Bone marrow (tissue), 2 donors: ENCODE measurements at places on chromosomes 16 and 17.

DNA sequence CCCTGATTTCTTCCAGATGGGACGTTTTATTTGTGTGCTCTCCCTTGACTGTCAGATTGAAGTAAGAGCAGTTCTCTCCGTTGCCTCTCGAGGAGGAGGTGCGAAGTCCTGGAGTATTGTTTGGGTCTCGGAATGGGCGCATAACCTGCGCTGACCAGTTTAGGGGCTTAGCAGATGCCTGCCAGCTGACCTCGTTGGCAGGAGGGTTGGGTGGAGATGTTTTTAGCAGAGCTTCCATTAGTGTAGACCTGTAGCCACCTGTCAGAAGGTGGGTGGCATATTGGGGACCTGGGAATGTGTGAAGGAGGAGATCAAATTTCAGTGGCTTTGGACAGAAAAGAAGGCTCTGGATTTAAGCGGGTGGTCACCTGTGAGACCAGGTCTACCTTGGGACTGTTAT lies 3.6 kb downstream of the RASD1 start:
- DNase-seq, result no peak

DNA sequence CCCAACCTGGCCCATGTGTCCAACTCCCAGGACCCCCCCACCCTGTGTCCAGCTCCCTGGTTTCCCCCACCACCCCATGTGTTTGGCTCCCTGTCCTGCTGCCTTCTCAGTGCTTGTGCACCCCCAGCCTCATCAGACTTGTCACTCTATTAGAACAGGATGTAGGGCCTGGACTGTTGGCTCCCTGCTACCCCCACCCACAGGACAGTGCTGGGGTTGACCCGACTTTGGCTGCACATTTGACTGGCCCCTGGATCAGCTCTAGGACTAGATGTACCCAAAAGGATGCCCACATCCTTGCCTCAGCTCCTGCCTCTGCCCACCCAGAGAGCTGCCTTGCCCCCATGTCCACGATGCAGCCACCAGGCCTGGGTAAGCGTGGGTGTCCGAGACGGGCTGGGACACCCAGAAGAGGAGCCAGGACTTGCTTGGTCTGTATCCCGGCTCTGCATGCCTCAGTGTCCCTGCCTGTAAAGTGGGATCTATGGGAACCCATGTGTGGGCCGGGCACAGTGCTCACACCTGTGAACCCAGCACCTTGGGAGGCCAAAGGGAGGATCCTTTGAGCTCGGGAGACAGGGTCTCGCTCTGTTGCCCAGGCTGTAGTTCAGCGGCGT lies 1.5 kb upstream of the CCDC57 start:
- DNase-seq, result no peak

- DNase-seq, result no peak
Measured at GRCh38 chr16:12123462-12123861, 146.9 kb downstream of the SNX29 start.

DNA sequence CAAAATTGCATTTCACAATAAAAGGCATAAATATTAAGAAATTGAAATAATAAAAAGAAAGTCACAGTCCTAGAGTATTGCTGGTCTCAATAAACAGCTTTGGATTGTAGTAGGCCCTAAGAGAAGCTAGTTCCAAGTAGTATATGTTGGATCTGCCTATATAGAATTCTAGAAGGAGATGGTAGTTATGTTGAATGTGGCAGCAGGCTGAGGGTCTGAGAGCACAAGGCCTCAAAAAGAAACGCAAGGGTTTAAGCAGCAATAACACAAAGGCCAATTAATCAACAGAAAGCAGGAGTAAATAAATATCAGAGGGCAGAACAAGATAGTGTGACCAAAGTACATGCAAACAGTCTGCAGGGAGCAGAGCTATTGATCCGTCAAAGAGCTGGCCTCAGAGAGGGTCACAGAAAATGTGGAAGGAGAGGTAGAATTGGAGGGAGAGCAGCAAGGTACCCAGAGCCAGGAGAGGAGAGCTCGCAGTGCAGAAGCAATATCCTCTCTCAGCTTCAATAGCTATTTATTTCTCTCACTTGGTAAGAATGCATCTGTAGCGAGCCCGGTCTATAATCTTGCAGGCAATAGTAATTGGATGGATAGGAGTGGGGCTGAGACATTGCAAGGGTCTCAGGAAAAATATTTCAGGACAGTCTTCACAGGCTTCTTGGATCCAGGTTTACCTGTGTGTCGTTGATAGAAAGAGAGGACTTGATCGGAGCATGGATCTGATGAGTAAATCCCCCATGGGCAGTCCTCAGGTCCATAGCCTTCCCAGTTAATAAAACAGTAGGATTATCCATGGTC lies 25.1 kb upstream of the MED13 start:
- DNase-seq, result no peak

- DNase-seq, result peak; percentile 89
Measured at GRCh38 chr17:3636154-3636907, at the start of the genes CTNS and SHPK. TSS of gene CTNS (plus strand) at chr17:3636760. CDS start at chr17:3640207, 3,447 bp downstream. TSS of gene SHPK (minus strand) at chr17:3636250. CDS start at chr17:3636219, 31 bp downstream.

GRCh38 chr17:16351831-16352230 lies 1.4 kb downstream of the CENPV start:
- no peak for DNase-seq

DNA sequence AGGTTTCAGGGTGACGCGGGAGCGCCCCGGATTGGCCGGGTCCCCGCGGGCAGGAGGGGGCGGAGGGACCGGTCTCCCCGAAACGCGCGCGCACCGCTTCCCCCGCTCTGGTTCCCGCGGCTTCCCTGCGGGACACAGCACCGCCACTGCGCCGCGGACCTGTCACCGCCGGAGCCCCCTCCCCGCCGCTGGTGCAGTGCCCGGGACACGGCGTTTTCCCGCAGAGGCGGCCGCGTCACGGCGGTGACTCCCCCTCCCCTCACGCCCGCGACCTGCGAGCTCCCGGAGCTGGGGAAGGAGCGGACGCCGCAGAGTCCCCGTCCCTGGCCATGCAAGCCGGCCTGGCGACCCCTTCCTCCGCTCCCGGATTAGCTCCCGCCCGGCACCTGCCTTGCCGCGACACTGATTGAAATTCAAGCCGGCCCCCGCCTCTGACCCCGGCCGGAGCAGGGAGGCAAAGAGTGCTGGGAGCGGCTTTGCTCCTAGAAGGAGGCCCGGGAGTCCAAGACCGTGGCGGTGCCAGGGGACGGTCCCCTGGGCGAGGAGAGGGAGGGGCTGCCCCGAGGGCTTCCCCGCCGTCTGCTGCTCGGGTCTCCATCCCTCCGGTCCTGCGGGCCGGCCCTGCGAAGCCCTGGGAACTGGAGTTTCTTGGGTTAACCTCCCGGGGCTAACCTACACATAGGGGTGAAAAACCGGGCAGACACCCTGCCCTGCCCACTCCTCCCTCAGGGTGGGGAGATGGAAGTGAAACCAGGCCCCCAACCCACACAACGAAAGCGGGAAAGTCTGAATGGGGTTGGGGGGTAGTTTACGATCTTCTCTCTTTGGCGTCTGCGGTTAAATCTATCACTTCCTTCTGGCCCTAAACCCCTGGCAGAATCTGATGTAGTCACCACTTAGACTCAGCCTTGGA lies 1.0 kb downstream of the RHBDL3 start:
- no peak for DNase-seq

GRCh38 chr17:66747578-66748275 lies 87.2 kb upstream of the CACNG5 start:
- no peak for DNase-seq

DNA sequence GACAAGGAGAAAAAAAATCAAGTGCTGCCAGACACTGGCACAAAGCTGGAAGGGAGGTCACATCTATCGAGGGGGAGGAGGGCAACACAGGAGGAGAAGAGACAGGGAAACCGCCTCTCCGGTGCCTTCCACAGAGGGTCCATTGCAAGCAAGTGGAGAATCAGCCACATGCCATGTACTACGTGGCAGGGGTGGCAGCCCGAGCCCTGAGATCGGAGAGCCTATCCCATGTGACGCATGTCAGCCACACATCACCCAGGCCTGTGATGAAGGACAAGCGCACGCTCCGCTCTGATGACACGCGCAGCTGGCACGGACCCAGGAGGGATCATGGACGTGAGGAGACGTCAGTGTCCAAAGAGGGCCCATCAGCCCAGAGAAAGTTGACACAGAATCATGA lies 30.1 kb downstream of the ADCY9 start:
- DNase-seq, result no peak

- no peak for DNase-seq
Measured at GRCh38 chr17:82128287-82128686, 30.3 kb upstream of the FASN start.

DNA sequence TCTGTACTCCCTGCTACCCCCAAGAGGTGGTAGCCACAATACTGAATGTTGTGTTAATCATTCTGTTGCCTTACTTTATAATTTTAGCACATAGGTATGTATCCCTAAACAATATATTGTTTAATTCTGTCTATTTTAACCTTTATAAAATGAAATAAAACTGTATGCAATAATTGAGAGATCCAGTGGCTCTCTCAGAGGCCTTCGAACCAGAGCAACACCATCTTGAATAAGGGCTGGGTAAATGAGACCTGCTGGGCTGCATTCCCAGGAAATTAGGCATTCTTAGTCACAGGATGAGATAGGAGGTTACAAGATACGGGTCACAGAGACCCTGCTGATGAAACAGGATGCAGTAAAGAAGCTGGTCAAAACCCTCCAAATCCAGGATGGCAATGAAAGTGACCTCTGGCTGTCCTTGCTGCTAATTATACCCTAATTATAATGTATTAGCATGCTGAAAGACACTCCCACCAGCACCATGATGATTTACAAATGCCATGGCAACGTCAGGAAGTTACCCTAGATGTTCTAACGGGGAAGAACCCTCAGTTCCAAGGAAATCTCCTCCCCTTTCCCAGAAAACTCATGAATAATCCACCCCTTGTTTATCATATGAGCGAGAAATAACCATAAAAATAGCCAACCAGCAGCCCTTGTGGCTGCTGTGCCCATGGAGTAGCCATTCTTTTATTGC lies 2.0 kb upstream of the CANT1 start:
- DNase-seq, result no peak

GRCh38 chr16:80738521-80738920 lies 65.9 kb downstream of the CDYL2 start:
- DNase-seq, result no peak

GRCh38 chr16:76614269-76614668 lies 337.1 kb downstream of the CNTNAP4 start:
- no peak for DNase-seq

DNA sequence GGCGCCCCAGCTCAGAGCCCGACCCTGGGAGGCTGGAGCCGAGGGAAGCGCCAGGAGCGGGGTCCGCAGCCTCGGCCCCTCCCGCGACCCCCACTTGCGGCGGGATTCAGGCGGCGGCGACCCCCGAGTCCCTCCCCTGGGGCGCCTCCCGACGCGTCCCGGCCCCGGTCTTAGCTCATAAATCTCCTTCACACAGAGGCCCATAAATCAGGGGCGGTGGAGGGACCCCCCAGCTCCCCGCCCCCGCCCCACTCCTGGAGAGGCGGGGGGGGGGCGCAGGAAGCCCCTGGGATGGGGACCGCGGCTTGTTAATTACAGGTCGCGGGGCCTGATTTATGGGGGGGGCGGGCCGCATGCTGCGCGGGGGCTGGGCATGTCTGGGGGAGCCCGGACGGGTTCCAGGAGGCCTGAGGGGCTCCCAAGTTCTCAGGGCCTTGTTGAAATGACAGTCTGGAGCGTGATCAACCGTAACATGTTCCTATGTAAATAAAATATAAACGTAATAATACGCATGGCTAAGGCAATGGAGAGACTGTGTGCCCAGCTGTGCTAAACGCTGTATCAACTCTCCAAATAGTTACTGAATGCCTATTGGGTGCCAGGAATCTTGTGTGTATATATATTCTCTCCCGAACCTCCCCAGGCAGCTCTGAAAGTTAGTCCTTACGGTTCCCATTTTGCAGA lies 10.0 kb upstream of the BHLHA9 start:
- DNase-seq, result no peak

DNA sequence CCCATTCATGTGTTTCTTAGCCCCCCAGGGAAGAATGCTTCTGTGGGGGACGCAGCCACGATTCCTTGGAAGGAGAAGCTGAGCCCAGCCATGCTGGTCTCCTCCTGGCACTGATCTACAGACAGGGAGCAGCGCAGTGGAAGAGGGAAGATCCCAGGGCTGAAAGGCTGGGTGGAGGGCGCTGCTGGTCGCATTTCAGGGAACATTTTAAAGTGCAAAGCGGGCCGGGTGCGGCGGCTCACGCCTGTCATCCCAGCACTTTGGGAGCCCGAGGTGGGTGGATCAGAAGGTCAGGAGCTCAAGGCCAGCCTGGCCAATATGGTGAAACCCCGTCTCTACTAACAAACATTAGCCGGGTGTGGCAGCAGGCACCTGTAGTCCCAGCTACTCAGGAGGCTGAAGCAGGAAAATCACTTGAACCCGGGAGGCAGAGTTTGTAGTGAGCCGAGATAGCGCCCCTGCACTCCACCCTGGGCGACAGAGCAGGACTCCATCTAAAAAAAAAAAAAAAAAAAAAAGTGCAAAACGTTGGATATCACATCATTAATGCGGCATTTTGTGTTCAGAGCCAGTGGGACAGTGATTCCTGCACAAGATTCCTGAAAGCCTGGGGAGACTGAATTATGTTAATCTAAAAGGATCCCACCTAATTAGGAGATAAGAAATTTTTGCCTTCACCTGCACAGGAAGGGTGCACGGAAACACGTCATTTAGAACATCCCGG lies 558 bp upstream of the CHMP6 start:
- no peak for DNase-seq

DNA sequence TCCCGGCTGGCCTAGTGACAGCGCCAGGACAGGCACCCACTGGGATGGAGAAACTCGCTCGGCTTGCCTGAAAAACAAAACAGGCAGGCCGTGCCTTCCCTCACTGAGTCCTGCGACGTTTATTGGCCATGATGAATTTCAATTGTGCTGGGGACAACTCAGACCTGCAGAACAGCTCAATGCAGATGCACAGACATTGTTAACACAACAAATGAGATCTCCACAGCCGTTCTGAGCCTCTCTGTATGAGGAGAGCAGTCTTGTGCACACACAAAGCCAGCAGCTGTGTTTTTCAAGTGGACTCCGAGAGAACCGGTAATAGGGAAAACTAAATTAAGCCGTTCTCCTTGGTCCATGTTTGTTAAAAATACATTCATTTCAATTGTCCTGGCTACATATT lies 15.9 kb downstream of the SHISA6 start:
- DNase-seq, result no peak

- DNase-seq, result no peak
Measured at GRCh38 chr16:86202267-86202666, 303.3 kb downstream of the IRF8 start.

DNA sequence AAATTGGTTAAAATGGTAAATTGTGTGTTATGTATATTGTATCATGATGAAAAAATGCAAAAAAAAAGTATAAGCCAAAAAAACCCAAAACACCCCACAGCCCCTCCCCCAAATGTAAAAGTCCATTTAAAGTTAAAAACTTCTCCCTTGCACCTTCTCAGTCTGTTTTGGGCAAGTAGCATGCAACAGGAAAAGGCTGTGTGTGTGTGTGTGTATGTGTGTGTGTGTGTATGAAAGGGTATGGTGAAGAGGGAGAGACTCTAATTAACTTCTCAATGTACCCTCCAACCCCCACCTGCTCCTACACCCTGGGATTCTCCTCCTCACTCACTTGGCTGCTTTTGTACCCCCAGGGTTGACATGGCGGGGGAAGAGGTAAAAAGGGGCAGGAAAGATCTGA lies 9.2 kb upstream of the GGT6 start:
- DNase-seq, result no peak

DNA sequence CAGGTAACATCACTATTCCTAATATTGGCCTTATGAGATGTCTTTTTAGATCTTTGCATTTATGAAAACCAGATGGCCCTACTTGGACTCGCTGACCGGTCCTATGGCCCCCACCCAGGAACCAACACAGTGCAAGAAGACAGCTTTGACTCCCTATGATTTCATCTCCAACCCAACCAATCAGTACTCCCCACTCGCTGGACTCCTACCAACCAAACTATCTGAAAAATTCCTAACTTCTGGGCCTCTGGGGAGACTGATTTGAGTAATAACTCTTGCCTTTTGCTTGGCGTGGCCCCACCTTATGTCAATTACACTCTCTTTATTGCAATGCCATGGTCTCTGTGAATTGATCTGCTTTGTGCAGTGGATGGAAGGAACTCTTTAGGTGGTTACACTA lies 828.9 kb downstream of the CDH11 start:
- DNase-seq, result no peak
